ENCODE measurements at places on chromosomes 16 and 17. TPM values are rescaled to one million over a fixed set of nuclear protein-coding genes. Genes with fewer than 3 reads are reported as not detected.

DNA sequence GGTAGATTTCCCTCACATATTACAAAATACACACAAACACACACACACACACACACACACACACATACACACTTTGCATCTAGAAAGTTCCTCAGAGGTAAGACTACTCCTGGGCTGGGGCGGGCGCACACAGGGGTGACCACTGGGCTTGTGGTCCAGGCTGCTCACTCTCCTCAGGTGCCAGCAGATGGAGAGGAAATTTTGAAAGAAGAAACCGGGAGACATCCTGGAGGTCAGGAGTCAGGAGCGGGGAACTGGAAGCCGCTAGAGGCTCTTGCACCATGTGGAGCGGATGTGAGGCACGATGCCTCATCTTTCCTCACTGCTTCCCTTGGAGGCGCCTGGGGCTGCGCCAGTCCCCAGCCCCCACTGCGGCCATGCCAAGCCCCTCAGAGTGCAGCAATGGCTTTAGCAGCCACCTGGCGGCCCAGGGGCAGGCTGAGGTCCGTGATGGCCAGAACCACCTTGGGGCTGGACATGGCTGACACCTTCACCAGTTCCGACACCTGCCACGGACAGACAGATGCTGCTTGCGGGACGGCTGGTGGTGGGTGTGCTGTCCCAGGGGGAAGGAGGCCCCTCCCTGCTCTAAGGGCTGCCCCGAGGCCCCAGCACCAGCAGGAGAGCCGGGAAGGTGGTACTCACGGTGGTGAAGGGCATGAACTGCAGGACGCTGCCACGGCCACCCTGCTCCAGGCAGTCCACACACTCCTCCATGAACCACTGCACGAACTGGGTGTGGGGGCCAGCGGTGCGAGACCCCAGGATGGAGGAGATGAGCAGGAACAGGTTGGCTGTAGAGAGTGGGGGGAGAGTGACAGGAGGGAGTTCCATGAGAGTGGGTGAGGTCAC lies 4.1 kb downstream of the CSF3 start:
- H3K4me3 ChIP-seq, result no peak overlapping the region
- peaks cover 22% of the 10 kb centered on the region for H3K4me1 ChIP-seq
- peak; percentile 85 for DNase-seq
- no peaks in the 10 kb centered on the region for H3K27me3 ChIP-seq
- H3K36me3 ChIP-seq, result peaks cover 13% of the 10 kb centered on the region

DNA sequence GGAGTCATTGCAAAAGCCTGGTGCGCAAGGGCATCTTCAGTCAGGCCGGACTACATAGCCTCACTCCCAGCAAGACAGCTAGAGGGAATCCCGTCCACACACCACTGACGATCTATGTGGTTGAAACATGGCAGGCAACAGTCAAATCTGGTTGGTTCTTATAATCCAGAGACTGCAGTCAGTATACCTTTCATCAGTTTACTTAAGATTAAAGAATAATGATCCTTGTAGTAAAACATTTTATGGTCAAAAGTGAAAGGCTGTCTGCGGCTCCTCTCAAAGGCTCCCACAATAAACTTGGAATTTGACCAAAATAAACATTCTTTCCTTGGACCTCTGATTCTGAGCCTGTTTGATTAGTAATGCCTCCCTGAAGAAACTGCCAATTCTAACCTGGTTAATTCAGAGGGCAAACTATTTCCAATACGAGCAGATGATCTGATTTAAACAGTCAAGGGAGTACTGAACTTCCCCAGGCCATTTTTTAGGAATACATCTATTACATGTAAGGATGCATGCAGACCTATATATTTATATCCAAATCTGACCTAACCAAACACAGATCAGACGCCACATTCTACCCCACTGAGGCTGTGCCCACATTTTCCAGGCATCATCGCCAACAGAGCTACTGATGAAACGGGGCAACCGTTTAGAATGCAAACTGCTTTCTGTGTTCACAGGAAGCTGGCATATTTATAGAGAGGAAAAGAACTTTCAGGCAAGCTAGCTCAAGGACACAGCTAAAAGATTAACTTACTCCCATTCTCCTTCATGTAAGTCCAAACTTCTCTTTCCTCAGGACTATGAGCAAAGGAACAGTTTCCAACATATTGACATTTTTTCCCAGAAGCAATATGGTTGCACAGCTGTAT lies 15.3 kb upstream of the TXNDC11 start:
- no peak overlapping the region for H3K4me3 ChIP-seq
- peaks cover 68% of the 10 kb centered on the region for H3K36me3 ChIP-seq
- H3K4me1 ChIP-seq, result peaks cover 23% of the 10 kb centered on the region
- DNase-seq, result peak; percentile 49

DNA sequence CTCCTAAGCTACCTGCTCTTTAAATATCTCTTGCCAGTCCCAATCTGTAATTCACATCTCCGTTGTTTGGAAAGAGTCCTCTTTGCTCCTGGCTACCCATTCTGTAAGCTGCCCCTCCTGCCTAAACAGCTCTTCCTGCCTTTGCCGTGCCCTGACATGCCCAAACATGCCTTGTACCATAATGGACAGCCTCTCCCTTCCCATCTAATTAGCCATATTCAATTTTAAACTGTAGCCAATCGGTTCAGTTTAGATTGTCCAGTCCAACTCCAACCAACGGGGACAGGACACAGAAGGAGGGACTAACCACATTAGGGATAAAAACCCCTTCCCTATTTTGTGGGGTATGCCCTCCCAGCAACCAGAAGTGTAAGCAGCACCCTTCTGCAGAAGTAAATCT lies 30.6 kb upstream of the CLEC3A start:
- H3K27ac ChIP-seq, result no peak overlapping the region
- DNase-seq, result no peak
- H3K27me3 ChIP-seq, result no peaks in the 10 kb centered on the region
- H3K4me1 ChIP-seq, result no peaks in the 10 kb centered on the region
- no peaks in the 10 kb centered on the region for H3K36me3 ChIP-seq
- no peak overlapping the region for H3K4me3 ChIP-seq

CD300A gene
- total RNA-seq, result not detected

HSPB9 gene
- total RNA-seq, result not detected

GRCh38 chr16:57774705-57775285 lies 27.5 kb downstream of the KIFC3 start:
- no peak for DNase-seq
- H3K36me3 ChIP-seq, result peaks cover 32% of the 10 kb centered on the region
- no peak overlapping the region for H3K27ac ChIP-seq
- H3K4me1 ChIP-seq, result peaks cover 9% of the 10 kb centered on the region

TOX3 gene
- not detected for total RNA-seq

- H3K4me1 ChIP-seq, result peaks cover 7% of the 10 kb centered on the region
- no peak for DNase-seq
- H3K4me3 ChIP-seq, result no peak overlapping the region
These were observed 3.7 kb downstream of the ARHGAP27 start for GRCh38 chr17:45428931-45429338.

DNA sequence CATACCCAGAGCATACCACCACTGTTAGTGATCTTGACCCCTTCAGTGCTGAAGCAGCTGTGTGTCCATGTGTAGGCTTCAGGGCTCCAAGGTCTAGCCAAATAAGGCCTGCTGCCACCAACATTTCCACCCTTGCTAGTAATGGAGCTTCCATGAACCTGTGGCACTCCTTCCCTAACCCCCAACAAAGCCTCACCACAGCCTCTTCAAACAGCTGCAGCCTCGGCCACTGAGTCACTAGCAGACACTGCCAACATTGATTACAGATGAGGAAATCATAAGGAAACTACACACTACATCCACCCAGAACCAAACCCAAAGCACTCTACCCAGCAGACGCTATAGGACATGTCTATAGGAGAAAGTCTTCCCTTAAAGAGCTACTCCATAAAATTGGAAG lies 610.7 kb downstream of the KCNJ2 start:
- H3K4me1 ChIP-seq, result no peaks in the 10 kb centered on the region
- H3K4me3 ChIP-seq, result no peak overlapping the region
- no peak overlapping the region for H3K27ac ChIP-seq
- H3K36me3 ChIP-seq, result no peaks in the 10 kb centered on the region
- DNase-seq, result no peak

GRCh38 chr16:11058832-11059231 lies 114.5 kb downstream of the CLEC16A start:
- H3K4me3 ChIP-seq, result no peak overlapping the region
- peaks cover 28% of the 10 kb centered on the region for H3K4me1 ChIP-seq
- H3K36me3 ChIP-seq, result peaks cover 16% of the 10 kb centered on the region
- no peak for DNase-seq
- no peak overlapping the region for H3K27ac ChIP-seq
- no peaks in the 10 kb centered on the region for H3K27me3 ChIP-seq

KRTAP2-2 gene
- not detected for total RNA-seq
